ENCODE measurements at places on chromosomes 4 and X.

DNA sequence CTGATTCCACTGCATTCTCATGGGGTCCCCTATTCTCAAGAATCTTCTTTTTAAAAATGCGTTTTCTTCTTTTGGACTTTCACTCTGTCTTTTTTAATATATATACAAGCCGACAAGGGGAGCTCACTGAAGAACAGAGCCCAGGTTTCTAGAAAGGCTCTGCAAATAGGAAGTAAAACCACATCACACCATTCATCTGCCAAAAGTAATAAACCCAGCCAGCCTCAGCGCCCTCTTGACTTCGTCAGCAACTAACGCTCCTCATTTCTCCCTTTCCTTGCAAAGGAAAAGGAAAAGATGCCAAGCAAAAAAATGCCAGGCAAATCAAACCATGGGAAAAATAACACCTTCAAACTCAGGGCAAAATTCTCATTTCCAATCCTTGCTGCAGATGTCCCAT is 136.4 kb downstream of the HHIP start:
- no peak for DNase-seq

- no peak for DNase-seq
Measured at GRCh38 chr4:23382879-23383278, 507.0 kb downstream of the PPARGC1A start.

GRCh38 chrX:112512509-112512908 is 167.2 kb downstream of the LHFPL1 start:
- DNase-seq = no peak

DNA sequence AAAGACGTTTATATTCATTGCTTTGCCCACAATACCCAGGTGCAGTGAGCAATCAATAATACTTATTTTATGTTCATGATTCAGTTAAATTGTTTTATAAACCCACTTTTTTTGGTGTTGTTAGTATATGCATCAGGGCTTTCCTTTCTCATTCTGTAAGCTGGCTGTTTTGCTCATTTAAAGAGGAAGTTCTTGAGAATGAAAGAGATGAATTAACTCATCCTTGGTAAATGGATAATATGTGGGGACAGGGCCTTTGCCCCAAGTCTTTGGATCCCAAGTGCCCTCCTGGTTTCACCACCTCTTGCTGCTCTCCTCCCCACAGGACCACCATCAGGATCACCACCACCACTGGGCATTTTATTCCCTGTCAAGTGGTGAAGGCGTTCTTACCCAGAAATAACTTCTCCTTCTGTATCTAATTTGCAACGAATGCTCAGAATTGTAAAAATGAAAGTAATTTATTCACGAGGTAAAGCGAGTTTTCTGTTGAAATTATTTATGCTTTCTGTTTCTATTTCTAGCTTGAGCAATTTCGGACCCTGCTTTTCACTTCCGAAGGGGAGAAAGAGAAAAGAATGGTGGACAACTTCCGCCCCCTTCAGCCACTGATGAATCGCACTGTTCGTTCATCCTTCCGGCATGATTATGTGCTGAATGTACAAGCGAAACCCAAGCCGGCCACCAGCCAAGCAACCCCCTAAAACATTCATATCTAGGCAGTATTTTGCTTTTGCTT is 8.2 kb upstream of the ZRSR2 start:
- no peak for DNase-seq

- no peak for DNase-seq
Measured at GRCh38 chr4:111064342-111064993, 441.6 kb upstream of the PITX2 start.

DNA sequence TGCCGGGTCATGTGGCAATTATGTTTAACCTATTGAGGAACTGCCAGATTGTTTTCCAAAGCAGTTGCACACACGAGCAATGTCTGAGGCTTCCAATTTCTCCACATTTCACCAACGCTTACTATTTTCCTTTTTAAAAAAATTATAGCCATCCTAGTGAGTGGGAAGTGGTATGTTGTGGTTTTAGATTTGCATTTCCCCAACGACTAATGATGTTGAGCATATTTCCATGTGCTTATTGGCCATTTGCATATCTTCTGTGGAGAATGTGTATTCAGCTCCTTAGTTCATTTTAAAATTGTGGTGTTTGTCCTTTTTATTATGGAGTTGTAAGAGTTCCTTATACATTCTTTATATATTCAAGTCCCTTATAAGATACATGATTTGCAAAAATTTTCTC is 60.2 kb downstream of the MTMR1 start:
- no peak for DNase-seq
